ENCODE measurements at places on chromosomes 11 and 22. TPM values are rescaled to one million over a fixed set of nuclear protein-coding genes. Genes with fewer than 3 reads are reported as not detected.

- H3K4me3 ChIP-seq, result no peak overlapping the region
- no peaks in the 10 kb centered on the region for H3K4me1 ChIP-seq
- H3K27ac ChIP-seq, result no peak overlapping the region
- H3K27me3 ChIP-seq, result peaks cover 14% of the 10 kb centered on the region
- no peaks in the 10 kb centered on the region for H3K36me3 ChIP-seq
- no peak for DNase-seq
These were observed 149.8 kb upstream of the MPPED2 start for GRCh38 chr11:30735946-30736345.

- peaks cover 10% of the 10 kb centered on the region for H3K4me1 ChIP-seq
- no peak for DNase-seq
- peaks cover 21% of the 10 kb centered on the region for H3K27me3 ChIP-seq
- H3K4me3 ChIP-seq, result no peak overlapping the region
- peaks cover 9% of the 10 kb centered on the region for H3K36me3 ChIP-seq
These were observed 8.7 kb upstream of the GLB1L3 start for GRCh38 chr11:134267461-134267860.

DNA sequence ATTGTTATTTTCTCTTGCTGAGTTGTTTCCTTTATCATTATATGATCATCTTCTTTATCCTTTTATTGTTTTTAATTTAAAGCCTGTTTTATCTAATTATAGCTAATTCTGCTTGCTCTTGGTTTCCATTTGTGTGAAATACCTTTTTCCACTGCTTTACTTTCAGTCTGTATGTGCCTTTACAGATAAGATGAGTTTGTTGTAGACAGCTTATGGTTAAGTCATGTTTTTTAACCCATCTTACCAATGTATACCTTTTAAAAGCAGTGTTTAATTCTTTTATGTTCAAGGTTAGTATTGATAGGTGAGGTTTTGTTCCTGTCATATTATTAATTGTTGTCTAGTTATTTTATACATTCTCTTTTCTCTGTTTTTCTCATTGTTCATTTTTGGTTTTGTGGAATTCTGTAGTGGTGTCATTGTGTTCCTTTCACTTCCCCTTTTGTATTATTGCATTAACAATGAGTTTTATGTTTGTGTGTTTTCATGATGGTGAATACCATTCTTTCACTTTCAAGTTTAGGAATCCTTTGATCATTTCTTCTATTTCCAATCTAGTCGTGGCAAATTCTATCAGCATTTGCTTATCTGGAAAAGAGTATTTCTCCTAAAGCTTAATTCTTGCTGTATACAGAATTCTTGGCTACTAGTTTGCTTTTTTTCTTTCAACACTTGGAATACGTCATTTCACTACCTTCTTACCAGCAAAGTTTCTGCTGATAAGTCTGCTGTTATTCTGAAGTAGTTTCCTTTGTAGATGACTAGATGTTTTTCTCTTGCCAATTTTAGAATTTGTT, 21.8 kb downstream of the OR5AN1 start:
- no peaks in the 10 kb centered on the region for H3K27me3 ChIP-seq
- H3K36me3 ChIP-seq, result peaks cover 3% of the 10 kb centered on the region
- no peak for DNase-seq
- no peak overlapping the region for H3K27ac ChIP-seq
- no peaks in the 10 kb centered on the region for H3K4me1 ChIP-seq
- H3K4me3 ChIP-seq, result no peak overlapping the region

GRCh38 chr11:15707971-15708370, 593.2 kb downstream of the INSC start:
- H3K27me3 ChIP-seq, result no peaks in the 10 kb centered on the region
- H3K4me3 ChIP-seq, result no peak overlapping the region
- H3K4me1 ChIP-seq, result peaks cover 12% of the 10 kb centered on the region
- no peak for DNase-seq
- H3K27ac ChIP-seq, result no peak overlapping the region

- peaks cover 2% of the 10 kb centered on the region for H3K36me3 ChIP-seq
- H3K27me3 ChIP-seq, result no peaks in the 10 kb centered on the region
- H3K27ac ChIP-seq, result no peak overlapping the region
- H3K4me1 ChIP-seq, result peaks cover 64% of the 10 kb centered on the region
- H3K4me3 ChIP-seq, result no peak overlapping the region
These were observed 131.8 kb downstream of the TRIM44 start for GRCh38 chr11:35794333-35794732.

OR52E8 gene
- not detected for total RNA-seq

- DNase-seq, result peak; percentile 49
- H3K27ac ChIP-seq, result no peak overlapping the region
- no peak overlapping the region for H3K4me3 ChIP-seq
- no peaks in the 10 kb centered on the region for H3K4me1 ChIP-seq
- H3K27me3 ChIP-seq, result peaks cover 4% of the 10 kb centered on the region
These were observed 176.5 kb downstream of the CTTN start for GRCh38 chr11:70574725-70575347.

GRCh38 chr11:55658031-55658573, 3.9 kb upstream of the OR4C6 start:
- no peak overlapping the region for H3K4me3 ChIP-seq
- no peak for DNase-seq
- no peak overlapping the region for H3K27ac ChIP-seq
- H3K4me1 ChIP-seq, result no peaks in the 10 kb centered on the region

GRCh38 chr22:27372969-27373670, 428.4 kb downstream of the MN1 start:
- H3K36me3 ChIP-seq, result no peaks in the 10 kb centered on the region
- DNase-seq, result no peak
- no peaks in the 10 kb centered on the region for H3K27me3 ChIP-seq
- no peak overlapping the region for H3K4me3 ChIP-seq
- H3K4me1 ChIP-seq, result peaks cover 11% of the 10 kb centered on the region

- H3K36me3 ChIP-seq, result peaks cover 1% of the 10 kb centered on the region
- H3K27ac ChIP-seq, result no peak overlapping the region
- H3K4me3 ChIP-seq, result no peak overlapping the region
- peaks cover 3% of the 10 kb centered on the region for H3K4me1 ChIP-seq
- no peak for DNase-seq
These were observed 723.0 kb downstream of the KCNA4 start for GRCh38 chr11:29293825-29294224.

DNA sequence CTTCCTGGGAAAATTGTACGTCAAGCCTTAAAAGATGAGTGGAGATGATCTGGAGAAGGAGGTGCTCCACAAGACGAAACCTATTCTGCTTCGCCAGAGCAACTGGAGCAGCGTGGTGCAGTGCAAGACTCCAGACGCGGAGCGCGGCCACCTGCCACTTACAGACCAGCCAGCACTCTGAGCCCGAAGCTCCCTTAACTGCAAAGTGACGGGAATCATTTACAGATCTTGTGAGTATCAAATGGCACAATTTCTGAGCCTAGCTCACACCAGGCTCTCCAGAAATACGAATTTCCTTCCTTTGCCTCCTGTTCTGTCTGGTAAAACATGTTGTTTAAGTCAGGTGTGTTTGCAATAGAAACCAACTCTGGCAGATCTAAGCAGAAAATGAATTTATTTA, 369.3 kb downstream of the CADM1 start:
- peaks cover 5% of the 10 kb centered on the region for H3K4me1 ChIP-seq
- H3K27ac ChIP-seq, result no peak overlapping the region
- no peak overlapping the region for H3K4me3 ChIP-seq
- DNase-seq, result no peak
- H3K36me3 ChIP-seq, result peaks cover 2% of the 10 kb centered on the region

- no peak for DNase-seq
- no peak overlapping the region for H3K27ac ChIP-seq
- no peaks in the 10 kb centered on the region for H3K36me3 ChIP-seq
- H3K27me3 ChIP-seq, result no peaks in the 10 kb centered on the region
- no peak overlapping the region for H3K4me3 ChIP-seq
These were observed 107.0 kb downstream of the MSANTD4 start for GRCh38 chr11:105915021-105915420.

DNA sequence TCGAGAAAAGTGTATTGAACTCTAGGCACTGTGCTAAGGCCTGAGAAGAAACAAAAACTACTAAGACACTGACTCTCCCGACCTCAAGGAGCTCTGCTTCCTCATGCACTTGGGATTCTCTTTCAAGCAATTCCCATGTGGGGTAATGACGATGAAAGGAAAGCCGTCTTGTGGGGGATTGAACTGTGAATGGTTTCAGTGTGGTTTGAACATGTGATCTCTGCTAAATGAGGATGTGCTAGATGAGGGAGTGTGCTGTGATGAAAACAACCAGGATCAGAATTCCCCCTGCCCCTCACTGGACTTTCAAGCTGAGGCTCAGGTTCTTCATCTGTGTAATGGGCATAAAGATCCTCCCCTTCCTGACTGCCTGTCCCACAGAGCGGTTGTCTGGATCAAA, 74.9 kb downstream of the DEPDC5 start:
- peaks cover 16% of the 10 kb centered on the region for H3K4me1 ChIP-seq
- peaks cover 29% of the 10 kb centered on the region for H3K36me3 ChIP-seq
- H3K4me3 ChIP-seq, result no peak overlapping the region
- H3K27me3 ChIP-seq, result no peaks in the 10 kb centered on the region
- DNase-seq, result no peak

MTMR2 gene
- total RNA-seq, result 51.7 TPM

GRCh38 chr11:117621226-117621625, 175.8 kb downstream of the DSCAML1 start:
- no peak overlapping the region for H3K4me3 ChIP-seq
- no peak for DNase-seq
- H3K27ac ChIP-seq, result no peak overlapping the region
- H3K4me1 ChIP-seq, result no peaks in the 10 kb centered on the region
- H3K36me3 ChIP-seq, result no peaks in the 10 kb centered on the region
- H3K27me3 ChIP-seq, result peaks cover 29% of the 10 kb centered on the region

GRCh38 chr11:113760241-113760640, 13.3 kb downstream of the ZW10 start:
- peaks cover 38% of the 10 kb centered on the region for H3K36me3 ChIP-seq
- no peak overlapping the region for H3K4me3 ChIP-seq
- DNase-seq, result no peak
- no peak overlapping the region for H3K27ac ChIP-seq
- no peaks in the 10 kb centered on the region for H3K27me3 ChIP-seq
- H3K4me1 ChIP-seq, result no peaks in the 10 kb centered on the region

DNA sequence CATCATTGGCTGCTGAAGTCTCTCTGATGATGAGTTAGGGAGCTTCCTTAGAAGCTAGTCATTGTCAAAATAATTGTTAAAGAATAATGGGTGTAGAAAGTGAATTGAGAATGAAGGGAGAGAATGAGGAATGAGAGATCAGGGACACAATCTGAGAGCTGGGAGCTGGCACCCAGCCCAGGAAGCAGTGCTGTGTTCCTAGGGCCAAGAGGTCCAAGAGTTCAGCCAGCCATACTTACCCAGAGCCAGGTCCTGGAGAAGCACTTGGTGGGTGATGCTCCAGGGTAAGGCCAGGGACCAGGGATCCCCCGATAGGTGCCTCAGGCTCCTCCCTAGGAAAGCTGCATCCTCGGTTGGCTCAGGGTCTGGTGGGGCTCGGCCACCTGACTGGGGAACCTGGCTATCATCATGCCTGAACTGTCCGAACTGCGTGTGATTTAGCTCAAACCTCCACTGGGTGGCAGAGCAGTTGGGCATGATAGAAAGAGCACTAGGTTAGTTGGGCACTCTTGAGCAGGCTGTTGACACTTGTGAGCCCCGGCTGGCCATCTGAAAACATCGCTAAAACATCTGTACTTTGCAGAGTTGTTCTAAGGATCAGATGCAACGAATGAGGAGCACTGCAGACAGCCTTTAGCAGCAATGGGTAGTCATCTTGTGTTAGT, 123.9 kb upstream of the NCAM1 start:
- DNase-seq, result no peak
- H3K27me3 ChIP-seq, result peaks cover 13% of the 10 kb centered on the region

DNA sequence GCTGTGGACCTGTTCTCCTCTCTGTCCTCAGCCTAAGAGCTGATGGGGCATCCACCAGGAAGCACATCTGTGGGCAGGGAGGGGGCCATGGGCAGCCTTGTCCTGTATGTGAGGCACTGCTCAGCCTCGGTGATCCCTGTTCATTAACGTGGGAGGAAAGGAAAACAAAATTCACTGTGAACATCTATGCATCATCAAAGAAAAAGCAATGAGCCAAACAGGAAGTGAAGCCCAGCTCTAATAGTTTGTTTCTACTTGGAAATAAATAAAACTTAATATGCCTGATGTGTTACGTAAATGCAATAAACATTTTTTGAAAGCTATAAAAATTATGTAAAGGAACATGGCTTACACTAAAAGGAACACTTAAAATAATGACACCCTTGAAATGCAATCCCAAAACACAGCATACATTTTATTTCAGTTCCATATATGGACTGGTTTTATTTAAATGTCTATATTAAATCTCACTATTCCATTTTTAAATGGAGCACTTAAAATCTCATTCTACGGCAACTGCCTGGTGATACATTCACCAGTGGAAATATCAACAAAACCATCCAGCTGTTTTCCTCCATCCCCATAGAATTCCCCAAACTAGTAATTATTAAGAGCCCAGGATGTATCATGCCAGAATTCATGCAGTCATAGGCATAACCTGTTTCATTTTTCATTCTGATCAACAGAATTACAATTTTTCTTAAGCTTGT, 78.3 kb downstream of the ZNF280B start:
- H3K27ac ChIP-seq, result no peak overlapping the region
- H3K4me3 ChIP-seq, result no peak overlapping the region
- peaks cover 55% of the 10 kb centered on the region for H3K27me3 ChIP-seq
- no peaks in the 10 kb centered on the region for H3K4me1 ChIP-seq
